Activated T-helper 1 cell treated with Interleukin-2 at 50 U/mL for 16 hours (primary cell): ENCODE measurements at places on chromosomes 16 and 17.

DNA sequence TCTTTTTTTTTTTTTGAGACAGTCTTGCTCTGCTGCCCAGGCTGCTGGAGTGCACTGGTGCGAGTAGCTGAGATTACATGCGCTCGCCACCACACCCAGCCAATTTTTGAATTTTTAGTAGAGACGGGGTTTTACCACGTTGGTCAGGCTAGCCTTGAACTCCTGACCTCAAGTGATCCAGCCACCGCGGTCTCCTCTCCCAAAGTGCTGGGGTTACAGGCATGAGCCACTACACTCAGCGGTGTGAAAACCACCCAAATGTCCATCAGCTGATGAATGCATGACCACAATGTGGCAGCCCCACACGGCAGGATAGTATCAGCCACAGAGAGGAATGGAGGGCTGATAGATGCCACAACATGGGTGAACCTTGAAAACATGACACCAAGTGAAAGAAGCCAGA is 2.1 kb downstream of the P2RX5 start:
- no peak for DNase-seq

- DNase-seq, result peak; percentile 76
Measured at GRCh38 chr17:78130437-78131101, at the start of gene TMC8. TMC8 (plus strand) TSS chr17:78130771; CDS start chr17:78131589, 818 bp downstream.

- no peak for DNase-seq
Measured at GRCh38 chr17:74872313-74873036, at the start of gene FDXR. FDXR (minus strand) TSS chr17:74872994; CDS start chr17:74872944, 50 bp downstream.

GRCh38 chr16:5446623-5447240 is 349.1 kb upstream of the EEF2KMT start:
- no peak for DNase-seq

- DNase-seq, result no peak
Measured at GRCh38 chr17:75900691-75901533, 3.8 kb downstream of the MRPL38 start.

GRCh38 chr17:71780596-71780995 is 340.2 kb upstream of the SOX9 start:
- DNase-seq, result no peak

- no peak for DNase-seq
Measured at GRCh38 chr16:60143348-60143705, 1409.2 kb upstream of the GOT2 start.

DNA sequence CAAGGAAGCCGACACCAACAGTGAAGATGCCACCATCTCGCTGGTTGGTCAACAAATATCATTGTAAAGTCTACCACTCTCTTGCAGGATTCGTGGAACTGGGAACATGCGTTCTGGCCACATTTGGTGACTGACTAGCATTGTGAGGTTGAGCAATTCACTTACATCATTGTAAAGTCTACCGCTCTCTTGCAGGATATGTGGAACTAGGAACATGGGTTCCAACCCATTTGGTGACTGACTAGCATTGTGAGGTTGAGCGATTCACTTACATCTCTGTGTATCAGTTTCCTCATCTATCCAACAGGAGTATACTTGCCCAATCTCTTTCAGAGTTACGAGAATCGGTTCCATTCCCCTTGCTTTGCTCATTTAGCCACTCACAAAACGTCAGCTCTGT is 42.6 kb upstream of the RPH3AL start:
- no peak for DNase-seq

DNA sequence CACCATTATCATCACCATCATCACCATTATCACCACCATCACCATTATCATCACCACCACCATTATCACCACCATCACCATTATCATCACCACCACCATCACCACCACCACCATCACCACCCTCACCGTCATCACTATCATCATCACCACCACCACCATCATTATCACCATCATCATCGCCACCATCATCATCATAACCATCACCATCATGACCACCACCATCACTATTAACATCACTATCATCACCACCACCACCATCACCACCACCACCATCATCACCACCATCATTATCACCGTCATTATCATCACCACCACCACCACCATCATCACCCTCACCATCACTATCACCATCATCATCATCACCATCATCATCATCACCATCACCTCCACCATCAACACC is 9.1 kb downstream of the FOXL1 start:
- DNase-seq, result no peak

GRCh38 chr16:70348991-70349390 is 2.3 kb downstream of the DDX19A start:
- no peak for DNase-seq

DNA sequence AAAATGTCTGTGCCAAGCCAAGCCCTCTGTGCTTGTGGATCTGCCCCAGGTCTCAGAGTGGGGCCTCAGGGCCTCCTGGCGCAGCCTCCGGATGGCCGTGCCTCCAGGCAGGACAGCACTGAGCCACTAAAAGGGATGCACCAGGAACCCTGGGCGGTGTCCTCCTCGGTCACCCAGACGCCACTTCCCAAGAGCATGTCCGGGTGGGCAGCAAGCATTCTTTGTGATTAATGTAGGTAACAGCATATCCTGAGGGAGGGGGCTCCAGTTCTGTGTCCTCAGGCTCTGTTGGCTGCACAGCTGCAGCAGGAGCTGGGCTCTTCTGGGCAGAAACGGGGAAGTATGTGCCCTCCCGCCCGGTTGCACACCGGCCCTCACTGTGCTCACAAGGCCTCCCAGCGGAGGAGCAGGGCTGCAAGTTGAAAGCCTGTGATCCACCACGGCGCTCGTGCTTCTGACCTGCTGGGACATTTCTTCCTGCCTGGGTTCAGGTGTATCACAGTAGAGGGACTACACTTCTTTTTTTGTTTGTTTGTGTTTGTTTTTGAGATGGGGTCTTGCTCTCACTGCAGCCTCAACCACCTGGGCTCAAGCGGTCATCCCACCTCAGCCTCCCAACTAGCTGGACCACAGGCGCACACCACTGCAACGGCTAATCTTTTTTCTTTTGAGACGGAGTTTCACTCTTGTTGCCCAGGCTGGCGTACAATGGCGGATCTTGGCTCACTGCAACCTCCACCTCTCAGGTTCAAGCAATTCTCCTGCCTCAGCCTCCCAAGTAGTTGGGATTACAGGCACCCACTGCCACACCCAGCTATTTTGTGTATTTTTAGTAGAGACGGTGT is 37.9 kb upstream of the CHMP6 start:
- no peak for DNase-seq

DNA sequence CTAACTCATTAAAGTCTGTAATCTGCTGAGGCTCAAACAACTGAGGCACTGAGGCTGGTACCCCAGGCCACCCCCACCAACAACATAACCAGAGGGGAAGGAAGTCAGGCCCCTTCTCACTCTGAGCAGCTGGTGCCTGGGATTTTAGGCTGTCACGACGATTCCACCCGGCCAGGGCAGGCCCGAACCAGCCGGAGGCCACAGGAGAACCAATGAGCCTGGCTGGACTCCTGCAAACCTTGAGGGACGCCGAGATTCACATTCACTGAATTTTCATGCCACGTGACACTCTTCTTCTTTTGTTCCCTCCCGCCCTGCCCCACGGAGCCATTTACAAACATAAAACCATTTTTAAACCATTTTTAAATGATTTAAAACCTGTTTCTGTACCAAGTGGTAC is 48.1 kb downstream of the RPH3AL start:
- no peak for DNase-seq

DNA sequence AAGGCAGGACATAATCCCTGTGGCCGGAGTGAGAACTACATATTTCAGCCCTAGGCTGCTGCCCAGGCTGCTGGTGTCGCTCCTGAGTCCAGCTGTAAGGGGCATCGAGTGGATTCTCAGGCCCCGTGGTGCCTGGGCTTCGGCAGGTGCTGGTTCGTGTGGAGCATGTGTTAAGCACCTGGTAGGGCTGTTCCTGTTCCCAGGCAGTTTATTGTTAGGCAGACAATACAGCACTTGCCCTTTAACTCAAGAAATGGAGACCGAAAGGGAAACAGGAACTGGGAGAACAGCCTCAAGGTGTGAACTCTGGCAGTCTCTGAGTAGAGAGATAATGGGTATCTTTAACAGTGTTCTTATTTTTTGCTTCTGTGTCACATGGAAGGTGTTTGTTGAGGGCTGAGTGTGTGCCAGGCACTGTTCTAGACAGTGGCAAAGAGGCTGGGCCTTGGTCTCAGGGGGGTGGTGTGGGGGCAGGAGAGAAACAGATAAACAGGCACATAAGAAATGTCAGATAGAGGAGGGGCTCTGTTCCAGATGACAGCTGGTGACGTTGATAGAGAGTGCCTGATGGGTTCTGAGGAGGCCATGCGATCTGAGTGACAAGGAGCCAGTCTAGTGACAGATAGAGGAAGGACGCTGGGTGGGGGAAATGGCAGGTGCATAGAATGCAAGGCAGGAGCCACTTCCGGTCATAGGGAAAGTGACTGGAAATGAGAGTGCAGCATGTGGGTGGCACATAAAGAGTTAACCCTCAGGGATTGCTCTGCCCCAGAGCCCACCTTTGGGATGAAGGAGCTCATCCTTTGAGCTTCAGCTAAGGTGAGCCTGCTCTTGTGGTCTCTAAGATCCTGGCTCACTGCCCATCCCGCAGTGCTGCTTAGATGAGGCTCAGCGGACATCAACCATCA is 33.8 kb downstream of the EPN2 start:
- no peak for DNase-seq

- no peak for DNase-seq
Measured at GRCh38 chr16:84986102-84986501, 25.2 kb downstream of the ZDHHC7 start.

GRCh38 chr17:39823407-39824054 is 40.6 kb downstream of the IKZF3 start:
- DNase-seq, result no peak

- no peak for DNase-seq
Measured at GRCh38 chr16:67673712-67674580, 7.3 kb downstream of the C16orf86 start.

- DNase-seq, result peak; percentile 14
Measured at GRCh38 chr17:63931981-63932561, at the start of gene CD79B. CD79B (minus strand) TSS chr17:63932331; CDS start chr17:63932261, 70 bp downstream.

DNA sequence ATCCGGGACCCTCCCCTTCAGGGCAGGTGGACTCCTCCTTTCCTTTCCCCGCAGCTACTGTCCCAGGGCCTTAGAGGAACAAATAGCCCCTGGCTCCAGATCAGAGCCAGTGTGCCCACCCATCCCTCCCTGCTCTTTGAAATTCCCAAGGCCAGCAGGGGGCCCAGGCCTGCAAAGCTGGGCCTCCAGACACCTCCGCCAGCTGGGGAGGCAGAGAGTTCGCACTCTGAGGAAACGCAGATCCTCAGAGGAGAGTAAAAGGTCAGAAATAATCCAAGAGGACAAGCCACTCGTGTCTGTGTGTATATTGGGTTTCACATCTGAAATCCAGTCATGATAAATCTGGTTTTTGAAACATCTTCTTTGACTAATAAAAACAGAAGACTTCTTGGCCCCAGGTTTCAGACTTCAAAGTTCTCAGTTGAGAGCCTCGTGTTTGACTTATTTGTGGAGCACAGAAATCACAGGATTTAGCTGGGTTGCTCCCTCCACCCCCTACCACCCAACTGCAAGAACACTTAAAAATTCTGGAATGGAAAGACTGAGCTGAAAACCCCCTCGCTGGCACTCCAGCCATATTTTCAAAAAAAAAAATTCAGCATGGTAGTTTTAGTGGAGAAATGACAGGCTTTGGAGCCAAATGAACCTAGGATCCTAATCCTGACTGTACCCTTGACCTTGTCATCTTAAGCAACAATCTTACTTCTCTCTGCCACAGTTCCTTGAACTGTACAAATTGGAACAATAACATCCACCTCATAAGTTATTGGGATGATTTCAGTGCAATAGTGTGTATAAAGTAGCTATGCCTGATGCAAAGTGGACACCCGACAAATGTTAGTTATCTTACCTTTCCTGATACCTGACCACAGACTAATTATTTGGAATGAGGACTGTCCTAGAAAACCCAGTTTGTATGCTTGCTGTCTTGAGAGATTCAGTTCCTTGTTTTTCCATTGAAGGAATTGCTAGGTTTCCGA is 44.5 kb upstream of the TBX2 start:
- DNase-seq, result no peak

DNA sequence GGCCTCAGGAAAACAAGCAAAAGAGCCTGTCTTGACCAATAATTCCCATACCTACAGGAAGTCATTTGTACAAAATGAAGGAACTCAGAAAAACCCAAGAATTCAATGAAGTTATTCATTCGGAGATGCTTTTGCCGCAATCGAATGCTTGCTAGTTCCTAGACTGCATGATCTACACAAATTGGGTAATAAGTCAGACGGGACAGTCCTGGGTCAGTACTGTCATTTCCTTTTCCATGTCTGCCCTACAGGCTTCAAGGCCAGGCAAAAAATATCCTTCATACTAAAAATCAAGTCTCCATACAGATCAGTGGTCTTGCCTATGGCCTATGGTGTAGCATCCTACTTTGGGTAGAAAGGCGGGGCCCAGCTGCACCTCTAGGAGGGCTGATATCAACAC is 71.4 kb downstream of the CFDP1 start:
- no peak for DNase-seq

GRCh38 chr17:59124665-59125064 is 18.0 kb upstream of the TRIM37 start:
- DNase-seq, result no peak

DNA sequence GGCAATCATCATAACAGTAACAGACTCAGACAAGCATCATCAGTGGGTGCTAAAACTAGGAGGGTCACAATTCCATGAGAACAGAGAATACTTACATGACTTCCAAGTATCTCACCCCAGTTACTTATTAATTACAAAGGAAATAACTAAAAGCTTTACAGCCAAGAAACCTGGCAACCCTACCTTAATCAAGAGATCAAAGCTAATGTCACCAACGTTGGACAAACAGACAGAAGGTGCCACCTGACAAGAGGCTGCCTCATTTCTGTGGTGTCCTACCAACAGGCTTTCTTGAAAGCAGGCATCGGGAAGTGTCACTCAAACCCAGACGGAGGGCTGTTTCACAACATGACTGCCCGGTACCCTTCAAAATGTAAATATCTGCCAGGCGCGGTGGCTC is 84.6 kb downstream of the RMI2 start:
- DNase-seq, result no peak

DNA sequence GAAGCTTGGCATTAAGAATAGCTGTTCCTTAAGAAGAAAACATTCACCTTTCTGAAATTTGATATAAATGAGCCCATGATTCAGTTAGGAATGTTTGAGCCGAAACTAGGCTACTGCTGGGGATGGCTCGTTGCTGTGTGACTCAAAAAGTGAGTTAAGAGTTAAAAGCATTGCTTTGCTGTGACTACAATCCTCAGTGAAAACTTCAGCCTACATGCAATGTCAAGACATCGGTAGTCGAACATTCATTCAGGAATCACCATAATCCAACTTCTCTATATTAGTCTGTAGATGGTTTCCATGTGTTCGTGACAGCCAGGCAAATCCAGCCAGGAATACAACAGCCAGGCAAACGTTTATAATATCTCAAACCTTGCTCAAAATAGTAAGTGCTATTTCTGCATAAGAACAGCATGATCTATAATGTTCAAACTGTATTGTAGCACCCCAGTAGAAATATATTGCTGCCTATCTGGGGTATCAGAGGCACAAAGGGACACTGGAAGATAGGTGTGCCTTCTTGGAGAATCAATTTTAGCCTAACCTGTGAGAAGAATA is 1225.1 kb downstream of the CDH8 start:
- no peak for DNase-seq

DNA sequence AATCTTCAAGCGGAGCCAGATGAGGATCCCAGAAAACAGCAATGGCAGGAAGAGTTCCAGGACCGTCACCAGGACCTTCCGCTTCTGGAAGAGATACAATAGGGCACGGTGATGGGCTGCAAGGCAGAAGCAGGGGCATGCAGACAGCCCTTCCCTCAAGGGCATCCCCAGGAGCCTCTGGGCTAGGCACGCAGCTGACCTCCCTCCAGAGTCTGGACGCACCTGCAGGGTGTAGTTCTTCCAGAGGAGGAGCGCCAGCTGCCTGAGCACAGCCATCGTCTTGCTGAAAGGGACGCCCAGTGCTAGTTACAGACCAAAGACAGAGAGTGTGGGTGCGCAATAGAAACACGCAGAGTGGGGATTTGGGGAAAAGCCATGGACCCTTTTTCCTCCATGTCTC is 14.3 kb downstream of the ABCA3 start:
- no peak for DNase-seq
